ENCODE measurements at places on chromosomes 2 and 18.

DNA sequence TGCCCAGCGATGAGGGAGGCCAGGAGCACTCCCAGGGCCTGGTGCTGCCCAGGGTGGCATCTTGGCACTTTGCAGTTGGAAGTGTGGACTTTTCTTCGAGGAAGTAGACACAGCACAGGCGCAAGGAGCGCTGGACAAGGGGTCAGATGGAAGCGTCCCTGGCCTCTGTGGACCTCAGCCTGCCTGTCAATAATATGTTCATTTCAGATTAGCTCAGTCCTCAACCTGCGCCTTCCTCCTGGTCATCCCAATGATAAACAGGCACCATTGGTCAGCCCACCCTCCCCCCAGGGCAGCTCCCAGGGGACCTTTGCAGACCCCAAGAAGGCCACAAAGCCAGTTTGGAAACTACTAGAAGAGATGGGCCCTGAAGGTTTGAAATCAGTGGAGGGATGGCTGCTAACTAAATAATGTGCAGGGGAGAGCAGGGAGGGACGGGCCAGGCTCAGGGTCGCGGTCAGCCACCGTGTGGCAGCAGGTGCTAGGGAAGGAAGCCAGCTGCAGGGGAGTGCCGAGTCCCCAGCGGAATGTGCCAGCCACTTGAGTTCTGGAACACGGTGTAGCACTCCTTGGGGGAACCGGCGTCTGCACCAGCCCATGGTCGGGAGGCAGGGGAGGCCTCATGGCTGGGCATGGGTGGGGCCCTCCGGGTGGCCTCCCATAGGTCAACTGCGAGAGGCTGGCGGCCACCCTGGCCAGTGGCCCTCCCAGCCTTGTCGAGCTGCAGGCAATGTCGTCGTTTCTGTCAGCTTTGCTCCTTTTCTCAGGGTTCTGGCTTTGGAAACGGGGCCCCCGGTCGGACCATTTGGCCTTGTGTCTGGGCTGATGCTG lies 59.9 kb downstream of the ADI1 start:
- no peak for DNase-seq

- no peak for DNase-seq
These were observed 171.0 kb downstream of the SRBD1 start for GRCh38 chr2:45439788-45440773.

DNA sequence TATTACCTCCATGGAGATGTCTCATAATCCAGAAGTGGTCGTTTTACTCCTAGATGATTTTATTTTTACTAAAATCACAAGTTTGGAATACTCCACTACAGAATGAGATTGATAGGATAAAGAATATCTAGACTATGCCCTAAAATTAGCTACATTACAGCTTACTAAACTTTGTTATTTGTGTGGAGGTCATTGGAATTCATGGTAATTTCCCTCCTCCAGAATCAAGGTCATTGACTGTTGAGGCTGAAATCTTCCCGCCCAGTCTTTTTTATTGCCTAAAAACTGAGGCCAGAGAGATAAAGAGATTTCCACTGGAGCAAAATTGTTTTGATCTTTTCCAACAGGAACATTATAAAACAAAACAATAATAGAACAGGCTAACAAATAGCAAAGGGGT lies 35.0 kb downstream of the ITGB6 start:
- no peak for DNase-seq

GRCh38 chr2:143936848-143937722 lies 582.8 kb downstream of the ZEB2 start:
- no peak for DNase-seq

DNA sequence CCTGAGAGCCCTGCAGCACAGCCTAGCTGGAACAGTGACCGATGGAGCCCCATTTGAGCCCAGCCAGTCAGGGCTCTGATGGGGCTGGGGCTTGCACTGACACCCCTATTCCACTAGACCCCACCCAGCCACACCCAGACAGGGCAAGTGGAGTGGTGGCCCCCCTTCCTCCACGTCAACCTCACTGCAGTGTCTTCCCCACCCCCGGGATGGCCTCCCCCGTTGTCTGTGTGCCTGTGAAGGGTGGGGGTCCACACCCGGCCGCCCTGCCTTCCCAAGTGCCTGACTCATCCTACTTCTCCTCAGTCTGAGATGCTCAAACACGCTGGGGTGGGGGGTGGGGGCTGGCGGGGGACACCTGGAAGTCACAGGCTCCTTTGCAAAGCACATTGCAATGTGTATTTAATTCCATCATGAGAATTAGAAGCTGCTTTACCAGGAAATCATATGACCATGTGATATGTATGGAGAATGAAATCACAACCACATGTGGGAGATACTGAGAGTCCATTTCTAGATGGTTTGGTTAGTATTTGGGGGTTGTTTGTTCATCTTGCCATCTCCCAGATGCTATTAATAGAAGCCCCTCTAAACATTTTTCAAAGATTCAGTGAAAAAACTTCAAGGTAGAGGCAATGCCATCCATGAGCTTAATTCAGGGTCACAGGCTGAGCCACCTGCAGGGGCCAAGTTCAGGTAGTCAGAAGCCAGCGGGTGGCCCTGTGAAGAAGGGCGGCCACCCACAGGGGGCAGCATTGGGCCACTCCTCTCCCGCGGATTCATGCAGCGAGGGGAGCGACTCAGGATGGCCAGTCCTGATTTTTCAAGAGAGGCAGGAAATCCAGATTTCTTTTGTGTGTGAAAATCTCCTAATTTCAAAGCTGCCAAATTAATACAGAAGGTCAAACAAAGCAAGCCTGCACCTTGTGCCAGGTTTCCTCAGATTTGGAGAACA lies 22.7 kb upstream of the GMPPA start:
- DNase-seq, result peak; percentile 87

DNA sequence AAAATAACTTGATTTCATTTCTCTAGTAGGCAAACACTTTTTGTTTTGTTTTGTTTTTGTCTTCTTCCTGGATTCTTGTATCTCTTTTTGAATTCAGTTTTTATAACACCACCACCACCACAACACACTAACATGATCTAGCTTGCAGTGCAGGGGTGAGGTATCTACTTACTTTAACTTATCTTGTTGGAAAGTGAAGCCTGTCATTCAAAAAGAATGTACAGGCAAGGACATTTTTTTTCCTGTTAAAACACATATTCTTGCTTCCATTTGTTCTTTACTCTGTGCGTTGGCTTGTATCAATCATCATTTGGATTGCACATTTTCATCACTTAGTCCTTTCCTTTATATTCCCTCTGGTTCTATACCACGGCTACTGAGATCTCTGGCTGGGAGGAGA lies 824.2 kb downstream of the PLCL1 start:
- DNase-seq, result no peak

DNA sequence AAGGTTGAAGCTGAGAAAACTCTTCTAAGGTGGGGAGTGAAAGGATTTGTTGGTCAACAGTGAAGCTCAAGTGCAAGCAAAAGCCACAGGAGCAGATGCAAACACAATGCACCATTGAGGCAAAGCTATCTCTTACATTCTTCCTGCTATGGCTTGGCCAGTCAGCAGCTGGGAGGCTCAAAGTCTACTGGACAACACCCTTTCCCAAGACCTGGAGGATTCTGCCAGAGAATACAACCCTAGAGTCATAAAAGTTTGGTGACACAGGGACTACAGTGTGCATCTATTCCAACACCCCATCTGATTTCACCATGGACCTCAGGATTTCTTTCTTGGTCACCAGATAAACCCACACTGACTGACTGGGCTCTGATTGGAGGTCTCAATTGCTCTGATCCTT lies 342.0 kb downstream of the HRH4 start:
- no peak for DNase-seq

GRCh38 chr2:159410276-159410675 lies 123.8 kb upstream of the WDSUB1 start:
- no peak for DNase-seq

- no peak for DNase-seq
These were observed 31.0 kb upstream of the TNS1 start for GRCh38 chr2:218033590-218034496.

- DNase-seq, result no peak
These were observed 35.2 kb downstream of the FOSL2 start for GRCh38 chr2:28427741-28428415.

GRCh38 chr2:207616185-207616584 lies 9.0 kb downstream of the METTL21A start:
- no peak for DNase-seq

DNA sequence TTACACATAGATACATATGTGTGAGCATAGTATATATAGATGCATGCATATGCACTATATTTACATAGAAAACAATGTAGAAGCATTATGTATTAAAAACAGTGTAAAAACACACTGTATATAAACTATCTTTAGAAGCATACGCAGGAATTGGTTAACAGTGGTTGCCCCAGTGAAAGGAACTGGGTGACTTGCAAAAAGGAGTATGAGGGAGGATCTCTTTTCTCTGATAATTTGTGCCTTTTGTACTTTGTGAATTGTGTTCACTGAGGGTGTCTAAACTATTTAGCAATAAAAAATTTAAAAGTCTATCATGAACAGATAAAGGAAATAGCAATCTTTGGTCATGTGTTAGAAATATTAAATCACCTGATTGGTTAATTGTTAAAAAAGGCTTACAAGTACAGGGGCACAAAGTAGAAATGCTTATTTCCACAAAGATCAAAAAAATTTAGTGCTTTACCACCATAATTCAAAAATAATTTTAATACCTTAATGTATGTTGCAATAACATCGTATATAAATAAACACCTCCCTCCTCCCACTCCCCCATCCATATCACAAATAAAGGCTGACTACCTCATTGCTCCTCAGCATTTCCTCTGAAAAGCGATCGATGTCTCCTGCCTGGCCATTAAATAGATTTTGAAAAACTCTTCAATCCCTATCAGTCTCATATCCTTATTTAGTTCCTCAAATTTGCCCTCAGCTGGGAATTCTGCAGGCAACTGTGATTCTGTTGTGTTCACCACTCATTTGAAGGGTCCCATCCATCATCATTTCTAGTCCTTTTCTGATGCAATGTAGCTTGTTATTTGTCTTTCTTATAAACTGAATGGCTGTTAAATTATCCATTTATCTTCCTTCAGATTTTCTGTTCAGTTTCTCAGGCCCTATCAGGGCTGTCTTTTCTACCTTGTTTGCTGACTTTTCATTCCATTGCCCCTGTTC lies 257.3 kb downstream of the AGPS start:
- no peak for DNase-seq

- DNase-seq, result no peak
These were observed 8.4 kb upstream of the POU3F3 start for GRCh38 chr2:104845552-104845931.

GRCh38 chr2:235328991-235329390 lies 164.9 kb upstream of the AGAP1 start:
- DNase-seq, result no peak

DNA sequence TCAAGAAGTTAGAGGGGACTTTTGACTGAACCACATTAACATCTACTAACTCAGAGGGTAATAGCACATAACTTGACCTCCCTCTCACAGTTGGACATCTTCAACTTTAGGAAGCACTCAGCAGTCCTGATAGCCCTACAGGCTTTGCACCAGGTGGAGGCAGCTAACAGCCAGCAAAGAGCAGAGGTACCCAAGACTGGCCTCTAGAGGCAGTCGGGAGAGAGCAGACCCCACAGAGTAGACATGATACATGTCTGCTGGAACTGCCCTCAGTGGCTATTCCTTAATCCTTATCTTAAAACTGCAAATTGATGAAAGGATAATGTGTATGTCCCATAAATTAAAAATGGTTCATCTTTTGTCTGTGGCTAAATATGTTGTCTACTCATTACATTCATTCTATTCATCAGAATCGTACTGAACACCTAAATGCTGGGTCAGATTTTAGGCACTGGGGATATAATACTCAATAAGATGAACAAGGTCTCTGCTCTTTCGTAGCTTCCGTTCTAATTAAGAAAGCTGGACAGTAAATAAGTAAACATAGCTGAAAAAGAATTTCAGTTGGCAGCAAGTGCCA lies 49.8 kb downstream of the CAB39 start:
- no peak for DNase-seq

- DNase-seq, result no peak
These were observed 25.0 kb downstream of the METTL21A start for GRCh38 chr2:207600231-207600630.

- DNase-seq, result no peak
These were observed 63.0 kb downstream of the REEP1 start for GRCh38 chr2:86274265-86274917.

- DNase-seq, result no peak
These were observed 46.4 kb downstream of the MTA3 start for GRCh38 chr2:42614838-42615237.

DNA sequence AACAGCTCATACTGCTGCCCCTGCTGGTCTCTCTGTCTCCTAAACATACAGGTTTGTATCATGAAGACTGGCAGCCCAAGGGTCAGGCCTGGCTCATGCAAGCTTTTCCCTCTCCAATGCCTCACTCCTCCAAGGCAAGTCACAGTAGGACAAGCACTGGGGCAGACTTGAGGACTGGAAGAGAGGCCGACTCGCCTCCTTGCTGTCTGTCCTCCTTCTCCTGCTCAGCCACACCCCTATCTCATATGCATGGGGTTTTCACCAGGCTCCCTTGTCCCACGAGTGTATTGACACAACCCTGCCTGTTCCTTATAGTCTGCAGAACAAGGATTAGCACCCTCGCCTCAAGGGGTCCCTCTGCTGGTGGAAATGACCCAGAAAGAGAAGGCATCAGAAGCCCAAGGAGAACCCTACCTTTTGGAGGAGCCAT lies 223.7 kb downstream of the SOX11 start:
- DNase-seq, result no peak

DNA sequence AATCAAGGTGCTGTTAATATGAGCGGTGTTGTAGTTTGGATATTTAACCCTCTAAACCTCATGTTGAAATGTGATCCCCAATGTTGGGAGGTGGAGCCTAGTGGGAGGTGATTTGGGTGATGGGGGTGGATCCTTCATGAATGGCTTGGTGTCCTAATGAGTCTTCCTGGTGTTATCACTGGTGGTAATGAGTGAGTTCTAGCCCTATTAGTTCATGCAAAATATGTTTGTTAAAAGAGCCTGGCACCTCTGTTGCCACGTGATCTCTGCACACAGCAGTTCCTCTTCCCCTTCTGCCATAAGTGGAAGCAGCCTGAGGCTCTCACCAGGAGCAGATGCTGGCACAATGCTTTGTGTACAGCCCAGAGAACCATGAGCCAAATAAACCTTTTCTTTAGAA lies 158.4 kb downstream of the FMNL2 start:
- DNase-seq, result no peak

DNA sequence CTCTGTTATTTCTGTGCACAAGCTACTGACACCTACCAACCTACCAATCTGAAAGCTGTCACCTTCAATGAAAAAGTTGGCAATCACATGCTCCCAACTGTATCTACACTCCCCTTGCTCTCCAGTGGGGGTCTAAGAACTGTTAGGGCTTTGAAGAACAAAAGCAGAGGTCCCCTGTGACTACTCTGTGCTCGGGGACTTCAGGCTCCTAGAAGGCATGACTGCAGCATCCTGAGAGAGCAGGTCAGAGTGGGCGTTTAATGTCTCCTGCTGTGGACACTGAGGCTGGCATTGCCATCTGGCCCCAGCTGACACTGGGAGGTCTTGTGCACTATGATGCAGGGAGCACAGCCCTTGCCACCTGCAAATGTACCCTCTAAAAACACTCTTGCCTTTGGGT lies 93.3 kb downstream of the ACTR2 start:
- DNase-seq, result no peak

Data from D721Med (cell line).